ENCODE measurements at places on chromosomes 1 and 21.

DNA sequence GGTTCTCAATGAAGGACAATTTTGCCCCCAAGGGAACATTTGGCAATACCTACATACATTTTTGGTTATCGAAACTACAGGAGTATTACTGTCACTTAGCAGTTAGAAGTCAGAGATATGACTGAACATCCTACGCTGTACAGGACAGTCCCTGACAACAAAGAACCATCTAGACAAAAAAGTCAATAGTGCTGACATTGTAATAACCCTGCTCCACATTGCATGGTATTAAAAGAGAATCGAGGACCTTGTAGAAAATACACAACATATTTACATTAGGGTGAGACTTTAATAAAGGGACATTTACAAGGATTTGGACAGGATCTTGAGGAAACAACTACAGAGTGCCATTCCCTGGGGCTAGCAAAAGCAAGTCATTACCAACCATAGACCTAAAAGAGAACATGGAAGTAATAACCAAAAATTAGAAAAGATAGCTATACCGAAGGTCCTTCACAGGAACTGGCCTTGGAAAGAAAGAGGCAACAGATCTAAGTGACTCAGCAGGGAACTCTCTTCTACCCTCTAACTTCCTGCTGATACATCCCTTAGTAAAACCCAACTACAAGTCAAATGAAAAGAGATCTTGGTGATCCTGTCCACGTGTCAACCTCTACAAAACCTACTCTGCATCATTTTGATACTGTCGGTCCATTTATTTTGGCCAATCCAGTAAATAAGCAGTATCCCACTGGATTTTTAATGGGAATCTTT lies 40.2 kb downstream of the ANGPTL3 start:
- DNase-seq = no peak

DNA sequence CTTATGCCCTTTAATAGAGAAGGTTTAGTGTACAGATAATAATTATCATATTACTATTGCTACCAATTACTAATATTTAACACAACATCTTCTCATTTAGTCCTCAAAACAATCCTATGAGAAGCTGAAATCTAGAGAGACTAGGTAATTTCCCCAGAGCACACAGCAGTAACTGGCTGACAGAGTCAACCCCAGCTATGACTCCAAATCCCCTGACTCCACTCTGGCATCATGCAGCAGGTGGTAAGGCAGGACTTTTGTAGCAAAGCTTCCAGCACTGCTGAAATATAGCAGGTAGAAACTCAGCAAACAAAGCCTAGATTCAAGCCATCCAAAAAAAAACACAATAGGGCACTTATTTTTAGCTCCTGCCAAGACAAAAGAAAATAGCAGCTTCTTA lies 79.3 kb upstream of the RGS2 start:
- DNase-seq = no peak

DNA sequence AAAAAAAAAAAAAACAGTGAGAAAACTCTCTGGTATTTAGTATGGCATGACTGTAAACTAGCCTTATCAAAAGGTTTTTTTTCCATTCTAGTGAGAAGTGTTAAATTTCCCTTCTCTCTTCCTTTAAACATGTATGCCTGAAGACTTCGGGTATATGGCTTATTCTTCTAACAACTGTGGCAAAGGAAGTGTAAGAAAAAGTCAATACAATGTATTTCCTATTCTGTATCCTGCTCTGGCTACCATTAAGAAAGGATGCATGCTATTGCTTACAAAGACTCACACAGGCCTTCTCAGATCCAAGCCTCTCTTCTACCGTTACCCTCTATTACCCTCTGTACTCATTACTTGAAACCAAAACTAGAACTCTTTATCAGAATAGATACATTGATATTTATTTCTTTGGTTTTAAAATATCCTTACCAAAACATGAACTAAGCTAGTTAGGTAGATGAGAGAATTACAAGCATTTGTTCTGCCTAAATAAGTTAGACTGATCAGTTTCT lies 8.4 kb downstream of the CEPT1 start:
- DNase-seq = no peak

DNA sequence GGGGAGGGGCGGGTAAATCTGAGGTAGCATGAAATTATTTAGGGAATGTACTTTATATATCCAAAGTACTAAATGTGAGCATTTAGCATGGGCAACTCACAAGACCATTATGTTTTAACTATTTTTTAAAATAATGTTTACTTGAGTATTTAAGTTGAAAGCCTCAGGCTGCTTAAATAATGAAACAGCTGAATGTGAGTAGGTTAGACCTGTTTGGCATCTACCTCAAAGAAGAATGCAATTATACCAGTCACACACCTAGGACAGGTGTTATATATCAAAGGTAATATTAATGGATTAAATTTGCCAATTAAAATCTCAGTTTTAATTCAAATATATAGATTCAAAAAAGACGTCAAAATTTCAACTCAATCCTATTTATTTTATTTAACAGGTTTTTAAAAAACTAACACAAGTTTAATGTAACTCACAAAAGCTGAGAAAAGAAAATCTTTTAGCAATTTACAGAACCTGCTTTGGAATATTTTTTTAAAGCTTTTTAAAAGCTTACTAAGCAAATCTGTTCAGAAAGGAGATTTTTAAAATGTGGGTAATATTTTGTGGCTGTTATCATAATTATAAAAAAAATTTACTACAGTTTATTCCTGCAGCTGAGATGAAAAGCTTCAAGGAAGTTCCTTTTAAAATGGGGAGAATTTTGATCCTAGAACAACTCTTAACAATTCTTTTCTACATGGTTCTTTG lies 104.6 kb upstream of the LBR start:
- no peak for DNase-seq

DNA sequence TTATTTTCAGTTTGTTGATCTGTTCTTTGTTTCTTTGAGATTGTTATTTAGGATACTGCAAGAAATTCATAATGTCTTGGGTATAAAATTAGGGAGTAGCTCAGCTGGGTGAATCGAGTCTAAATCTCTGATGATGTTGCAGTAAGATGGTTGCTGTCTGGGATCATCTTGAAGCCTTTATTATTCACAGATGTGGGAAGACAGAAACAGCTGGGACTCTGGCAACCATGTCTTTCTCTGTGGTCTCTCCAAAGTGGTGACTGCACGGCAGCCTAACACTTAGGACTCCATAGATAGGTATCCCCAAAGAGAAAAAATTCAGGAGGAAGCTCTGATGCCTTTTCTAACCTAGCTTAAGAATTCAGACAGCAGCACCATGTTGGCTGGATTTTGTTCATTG lies 52.7 kb downstream of the RAP1A start:
- no peak for DNase-seq

DNA sequence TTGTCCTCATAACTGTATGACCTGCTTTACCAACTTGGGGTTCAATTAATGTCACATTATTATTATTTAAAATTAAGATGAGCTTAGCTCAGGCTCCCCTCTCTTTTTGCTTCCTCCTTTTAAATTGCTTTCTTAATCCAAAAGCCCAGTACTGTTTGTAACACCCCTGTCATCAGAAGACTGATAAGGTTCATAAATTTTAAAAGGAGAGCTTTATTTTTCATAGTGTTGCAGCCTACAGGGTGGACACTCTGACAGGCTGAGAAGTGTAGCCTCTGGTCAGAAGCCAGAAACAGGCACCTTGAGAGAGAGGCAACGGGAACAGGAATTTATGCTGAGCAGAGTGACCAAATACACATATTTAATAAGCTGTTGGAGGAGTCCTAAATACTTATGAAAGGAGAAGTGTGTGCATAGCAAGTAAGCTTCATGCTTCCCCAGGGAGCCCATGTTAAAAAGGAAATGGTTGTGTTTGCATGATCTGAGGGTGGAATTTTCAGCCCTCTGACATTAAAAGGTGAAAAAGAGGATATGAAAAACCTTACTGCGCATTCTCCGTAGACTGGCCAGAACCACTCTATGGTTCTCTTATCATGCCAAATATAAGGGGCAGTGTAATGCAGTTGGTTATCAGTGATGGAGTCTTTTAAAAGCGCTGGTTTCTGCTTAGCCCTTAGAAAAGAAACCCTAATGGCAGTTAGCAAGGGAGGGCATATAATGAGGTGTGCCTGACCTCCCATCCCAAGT lies 30.5 kb upstream of the FGGY start:
- DNase-seq = no peak

DNA sequence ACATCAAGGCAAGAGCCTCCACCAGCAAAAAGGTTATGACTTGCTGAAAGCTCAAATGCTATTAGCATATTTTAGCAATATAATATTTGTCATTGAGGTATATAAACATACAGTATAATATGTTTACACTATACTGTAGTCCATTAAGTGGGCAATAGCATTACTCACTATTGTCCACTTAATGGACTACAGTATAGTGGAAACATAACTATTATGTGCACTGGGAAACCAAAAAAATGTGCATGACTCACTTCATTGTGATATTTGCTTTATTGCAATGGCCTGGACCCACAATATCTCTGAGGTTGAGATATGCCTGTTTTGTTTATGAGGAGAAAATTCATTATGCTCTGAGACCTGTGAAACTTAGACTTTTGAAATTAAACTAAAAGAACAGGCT lies 300.0 kb downstream of the BARHL2 start:
- DNase-seq = no peak

- DNase-seq = peak; percentile 60
These were observed 9.0 kb downstream of the PRDX1 start for GRCh38 chr1:45512641-45513054.

DNA sequence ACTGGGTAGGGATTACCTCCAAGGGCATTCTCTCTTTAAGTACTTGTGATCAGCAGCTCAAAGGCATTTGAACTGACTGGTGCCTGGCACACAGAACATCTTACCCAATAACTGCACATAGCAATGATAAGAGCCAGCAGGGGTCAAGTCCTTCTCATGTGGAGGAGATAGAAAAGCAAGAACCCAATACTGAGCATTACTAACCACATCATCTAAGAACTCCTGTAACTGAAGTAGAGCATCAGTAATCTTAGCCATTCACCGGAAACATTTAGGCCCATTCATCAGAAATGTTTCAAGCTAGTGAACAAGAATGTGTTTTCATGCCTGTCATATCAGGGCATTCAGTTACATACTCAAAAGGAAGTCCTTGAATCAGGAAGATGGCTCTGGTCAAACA lies 33.6 kb upstream of the THEM4 start:
- no peak for DNase-seq

DNA sequence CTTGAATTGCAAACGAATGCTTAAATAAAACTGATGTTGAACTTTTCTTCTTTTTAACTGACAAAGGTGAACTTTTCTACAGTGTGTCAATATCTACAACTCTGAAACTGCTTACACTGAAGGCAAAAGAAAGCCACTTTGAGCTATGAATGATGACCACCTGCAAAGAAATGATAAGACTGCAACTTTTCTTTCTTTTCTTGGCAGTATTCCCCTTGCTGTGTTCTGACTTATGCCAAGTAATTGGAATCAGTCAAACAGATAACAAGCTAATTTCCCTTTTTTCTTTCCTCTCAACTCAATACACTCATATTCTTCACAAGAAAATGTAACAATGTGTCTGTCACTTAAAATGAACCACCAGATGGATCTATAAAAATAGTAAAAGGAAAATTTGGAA lies 588.1 kb upstream of the BRINP3 start:
- DNase-seq = no peak

- no peak for DNase-seq
These were observed 49.7 kb upstream of the CCDC27 start for GRCh38 chr1:3702528-3702927.

GRCh38 chr1:110346690-110347089 lies 7.5 kb downstream of the RBM15 start:
- DNase-seq = no peak

DNA sequence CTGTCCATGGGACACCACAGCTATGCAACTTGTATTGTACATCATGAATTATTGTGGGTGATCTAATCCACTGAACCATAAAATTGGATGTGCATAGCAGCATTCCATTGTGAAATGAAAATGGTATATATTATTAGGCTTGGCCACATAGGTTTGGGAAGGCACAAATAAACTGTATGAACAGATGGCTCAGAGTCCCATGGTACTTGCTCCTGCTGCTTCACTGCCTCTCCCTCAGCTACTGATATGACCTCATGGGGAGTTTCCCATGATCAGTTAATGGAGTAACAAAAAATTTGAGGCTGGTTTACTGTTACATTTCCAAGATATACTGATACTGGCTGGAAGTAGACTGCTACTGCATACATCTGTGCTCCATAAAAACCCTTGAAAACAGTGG lies 152.7 kb upstream of the NEGR1 start:
- no peak for DNase-seq

- DNase-seq = no peak
These were observed 35.6 kb downstream of the MEF2D start for GRCh38 chr1:156464825-156465452.

GRCh38 chr1:10979483-10979920 lies 33.0 kb upstream of the TARDBP start:
- DNase-seq = no peak

DNA sequence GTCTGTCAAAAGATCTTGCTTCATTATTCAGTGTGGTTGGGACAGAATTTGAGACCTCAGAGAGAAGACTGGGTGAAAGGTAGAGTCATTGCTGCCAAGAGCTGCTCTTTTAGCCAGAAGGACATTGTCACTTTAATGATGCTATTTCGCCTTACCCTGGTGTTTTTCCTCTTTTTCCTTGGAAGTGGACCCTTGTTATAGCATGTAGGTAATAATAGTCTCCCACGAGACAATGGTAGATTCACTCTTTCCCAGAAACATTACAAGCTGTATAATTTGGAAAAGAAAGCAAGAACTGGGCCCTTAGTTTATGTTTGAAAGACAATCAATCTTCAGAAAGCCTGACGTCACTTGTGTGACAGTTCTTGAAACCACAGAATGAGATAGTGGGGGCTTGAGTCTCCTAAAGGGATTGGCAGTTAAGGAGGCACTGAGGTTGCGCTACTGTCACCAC lies 3.8 kb downstream of the SERTAD4 start:
- DNase-seq = no peak

- DNase-seq = no peak
These were observed 7.4 kb upstream of the DNMT3L start for GRCh38 chr21:44269090-44269489.
